Activated B cell treated with CpG ODN at 0.5 μM for 24 hours (primary cell): ENCODE measurements at places on chromosomes 5 and 9.
A peak's percentile ranks its signal among the peaks of the same experiment; 100 is the strongest.

DNA sequence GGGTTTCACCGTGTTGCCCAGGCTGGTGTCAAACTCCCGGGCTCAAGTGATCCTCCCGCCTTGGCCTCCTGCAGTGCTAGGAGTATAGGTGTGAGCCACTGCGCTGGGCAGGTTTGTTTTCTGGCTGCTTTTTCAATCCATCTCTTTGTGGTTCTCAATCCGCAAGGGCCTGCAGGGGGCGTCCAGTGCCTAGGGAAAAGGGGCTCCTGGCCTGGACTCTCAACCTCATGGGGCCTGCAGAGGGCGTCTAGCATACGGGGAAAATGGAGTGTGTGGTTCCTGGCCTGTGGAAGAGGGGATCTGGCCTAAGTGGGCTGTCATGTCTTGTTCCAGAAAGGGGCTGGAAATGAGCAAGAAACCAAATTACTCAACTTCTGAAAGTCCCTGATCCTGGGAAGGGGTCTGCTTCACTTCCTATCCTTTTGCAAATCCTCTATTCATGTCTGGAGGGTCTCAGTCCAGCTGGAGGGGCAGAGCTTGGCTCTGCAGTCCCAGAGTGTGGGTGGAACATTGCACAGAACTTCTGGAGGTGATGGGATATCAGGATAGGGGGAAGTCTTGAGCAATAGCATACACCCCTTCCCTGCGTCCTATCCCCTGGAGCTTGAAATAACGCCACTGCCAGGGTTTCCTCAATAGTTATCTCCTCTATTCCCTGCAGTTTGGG, 12.7 kb upstream of the CCL27 start:
- H3K27me3 ChIP-seq, result no peaks in the 10 kb centered on the region
- peak; percentile 24 for DNase-seq
- no peaks in the 10 kb centered on the region for H3K4me1 ChIP-seq
- no peak overlapping the region for H3K27ac ChIP-seq

- H3K27me3 ChIP-seq, result no peaks in the 10 kb centered on the region
- no peak overlapping the region for H3K4me3 ChIP-seq
- H3K4me1 ChIP-seq, result no peaks in the 10 kb centered on the region
- DNase-seq, result no peak
- no peaks in the 10 kb centered on the region for H3K36me3 ChIP-seq
- H3K27ac ChIP-seq, result no peak overlapping the region
These were observed 6.9 kb downstream of the TNFSF15 start for GRCh38 chr9:114798780-114799427.

DNA sequence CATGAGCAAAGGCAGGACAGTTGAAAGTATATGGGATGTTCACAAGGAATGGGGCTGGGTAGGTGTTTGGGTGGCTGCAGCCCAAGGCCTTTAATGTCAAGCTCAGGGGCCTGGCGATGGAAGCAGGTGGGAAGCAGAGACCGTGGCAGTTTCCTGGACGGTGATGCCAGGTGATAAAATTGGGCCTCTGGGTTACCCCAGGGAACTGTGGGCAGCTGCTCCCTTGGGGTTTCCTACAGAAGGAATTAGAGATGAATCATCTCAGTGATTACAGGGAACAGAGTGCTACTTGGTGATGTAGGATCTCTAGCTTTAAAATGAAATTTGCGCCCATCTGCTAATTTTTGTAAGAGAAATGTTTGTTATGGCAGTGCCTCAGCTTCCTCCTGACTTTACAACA, 39.2 kb downstream of the TSTD2 start:
- H3K27me3 ChIP-seq, result peaks cover 2% of the 10 kb centered on the region
- H3K4me3 ChIP-seq, result no peak overlapping the region
- no peak overlapping the region for H3K27ac ChIP-seq
- DNase-seq, result no peak

- no peaks in the 10 kb centered on the region for H3K27me3 ChIP-seq
- no peak overlapping the region for H3K4me3 ChIP-seq
- DNase-seq, result no peak
- no peak overlapping the region for H3K27ac ChIP-seq
- no peaks in the 10 kb centered on the region for H3K36me3 ChIP-seq
These were observed 341.7 kb downstream of the PRELID2 start for GRCh38 chr5:145493435-145493834.

GRCh38 chr5:106312360-106312759, 1358.4 kb downstream of the EFNA5 start:
- H3K4me1 ChIP-seq, result no peaks in the 10 kb centered on the region
- no peaks in the 10 kb centered on the region for H3K36me3 ChIP-seq
- DNase-seq, result no peak
- no peak overlapping the region for H3K4me3 ChIP-seq
- H3K27me3 ChIP-seq, result no peaks in the 10 kb centered on the region
- H3K27ac ChIP-seq, result no peak overlapping the region

GRCh38 chr5:126647071-126647470, 46.3 kb downstream of the PHAX start:
- DNase-seq, result no peak
- H3K4me3 ChIP-seq, result no peak overlapping the region
- no peaks in the 10 kb centered on the region for H3K36me3 ChIP-seq
- H3K27ac ChIP-seq, result no peak overlapping the region
- no peaks in the 10 kb centered on the region for H3K27me3 ChIP-seq
- H3K4me1 ChIP-seq, result no peaks in the 10 kb centered on the region

DNA sequence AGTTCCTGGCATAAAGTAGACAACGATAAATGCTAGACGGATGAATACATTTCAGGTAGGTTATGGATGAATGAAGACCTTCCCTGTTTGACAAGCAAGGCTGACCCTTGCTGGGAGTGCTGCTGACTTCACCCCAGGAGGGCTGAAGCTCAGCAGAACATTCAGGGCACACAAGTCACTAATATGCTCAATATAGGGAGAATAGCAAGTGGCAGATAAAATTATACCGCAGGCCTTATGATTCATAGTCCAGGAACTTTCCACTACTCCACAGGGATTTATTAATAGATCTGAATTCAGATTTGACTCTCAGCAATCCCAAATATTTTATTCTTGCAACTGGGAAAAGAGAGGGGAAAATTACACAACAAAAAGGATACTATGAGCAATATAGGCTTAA, 38.2 kb upstream of the GRAMD2B start:
- no peaks in the 10 kb centered on the region for H3K4me1 ChIP-seq
- H3K27ac ChIP-seq, result no peak overlapping the region
- no peak for DNase-seq
- H3K36me3 ChIP-seq, result no peaks in the 10 kb centered on the region
- peaks cover 18% of the 10 kb centered on the region for H3K27me3 ChIP-seq

- H3K36me3 ChIP-seq, result peaks cover 66% of the 10 kb centered on the region
- H3K4me1 ChIP-seq, result no peaks in the 10 kb centered on the region
- no peaks in the 10 kb centered on the region for H3K27me3 ChIP-seq
- DNase-seq, result no peak
These were observed 47.4 kb upstream of the LRRTM2 start for GRCh38 chr5:138922494-138922893.

GRCh38 chr5:111069839-111070238, 1.7 kb upstream of the TSLP start:
- H3K4me1 ChIP-seq, result peaks cover 24% of the 10 kb centered on the region
- H3K27me3 ChIP-seq, result peaks cover 74% of the 10 kb centered on the region
- DNase-seq, result no peak

DNA sequence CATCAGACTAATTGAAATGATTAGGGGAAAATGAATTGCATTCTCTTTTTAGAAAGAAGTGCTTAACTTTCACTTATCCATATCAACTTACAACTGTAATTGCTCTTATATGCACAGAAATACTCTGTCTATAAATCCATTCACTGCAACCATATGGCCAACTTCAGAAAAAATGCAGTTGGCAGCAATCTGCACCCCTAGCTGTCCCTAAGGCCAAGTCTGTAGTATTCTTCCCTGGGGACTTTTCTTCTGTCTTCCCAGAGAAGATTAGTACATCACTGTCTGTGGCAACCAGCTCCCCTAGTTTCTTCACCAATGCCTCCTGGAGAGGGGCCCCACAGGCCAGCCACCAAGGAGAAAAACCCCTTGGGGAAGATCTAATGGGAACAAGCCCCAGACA, 45.4 kb downstream of the ABCA1 start:
- no peak for DNase-seq
- H3K27ac ChIP-seq, result no peak overlapping the region
- no peak overlapping the region for H3K4me3 ChIP-seq
- peaks cover 93% of the 10 kb centered on the region for H3K36me3 ChIP-seq
- no peaks in the 10 kb centered on the region for H3K4me1 ChIP-seq
- H3K27me3 ChIP-seq, result no peaks in the 10 kb centered on the region

- no peaks in the 10 kb centered on the region for H3K36me3 ChIP-seq
- H3K4me1 ChIP-seq, result no peaks in the 10 kb centered on the region
- H3K4me3 ChIP-seq, result no peak overlapping the region
- H3K27me3 ChIP-seq, result no peaks in the 10 kb centered on the region
These were observed 367.7 kb upstream of the RFX3 start for GRCh38 chr9:3893519-3893918.

DNA sequence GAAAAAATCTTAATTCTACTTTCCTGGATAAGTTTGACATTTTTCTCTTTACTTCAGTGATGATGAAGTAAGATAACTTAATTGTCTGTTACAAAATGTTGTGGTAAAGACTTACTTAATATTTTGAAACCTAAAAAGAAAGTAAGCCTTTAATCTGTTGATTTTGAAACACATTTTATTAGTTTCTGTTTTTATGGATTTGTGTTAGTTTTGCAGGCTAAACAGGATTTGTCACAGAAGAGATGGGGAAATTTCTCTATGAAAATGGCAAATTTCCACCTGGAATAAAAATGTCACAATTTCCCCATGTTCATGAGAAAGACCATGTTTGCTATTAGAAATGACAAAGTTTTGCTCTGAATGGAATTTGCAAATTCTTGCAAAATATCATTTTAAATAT, 237.1 kb downstream of the RFX3 start:
- no peaks in the 10 kb centered on the region for H3K27me3 ChIP-seq
- no peaks in the 10 kb centered on the region for H3K4me1 ChIP-seq
- H3K27ac ChIP-seq, result no peak overlapping the region
- no peak for DNase-seq
- no peak overlapping the region for H3K4me3 ChIP-seq

- no peak overlapping the region for H3K4me3 ChIP-seq
- DNase-seq, result no peak
- H3K36me3 ChIP-seq, result peaks cover 4% of the 10 kb centered on the region
- H3K4me1 ChIP-seq, result peaks cover 6% of the 10 kb centered on the region
- no peak overlapping the region for H3K27ac ChIP-seq
These were observed 97.5 kb downstream of the INIP start for GRCh38 chr9:112620388-112620787.

DNA sequence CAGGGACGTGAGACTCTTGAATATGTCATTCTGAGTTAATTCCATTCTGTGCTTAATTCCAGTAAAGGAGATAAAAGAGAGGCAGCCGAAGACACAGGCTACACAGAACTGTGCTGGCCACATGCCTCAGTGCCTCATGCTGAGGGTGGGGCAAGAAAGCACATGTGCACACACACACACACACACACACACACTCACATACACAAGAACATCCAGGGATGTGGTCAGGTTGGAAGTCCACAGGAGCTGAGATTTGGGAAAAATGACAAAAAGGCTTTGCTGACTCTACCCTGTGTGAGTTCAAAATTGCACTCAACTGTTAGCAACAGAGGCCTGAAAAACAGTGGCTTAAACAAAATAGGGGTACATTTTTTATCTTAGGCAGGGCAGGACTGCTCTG, 40.5 kb downstream of the ALG2 start:
- H3K4me3 ChIP-seq, result peak overlapping the region; percentile 61
- no peak for DNase-seq
- peaks cover 2% of the 10 kb centered on the region for H3K36me3 ChIP-seq
- H3K4me1 ChIP-seq, result peaks cover 96% of the 10 kb centered on the region

- H3K27ac ChIP-seq, result no peak overlapping the region
- no peak for DNase-seq
- H3K4me3 ChIP-seq, result no peak overlapping the region
- peaks cover 5% of the 10 kb centered on the region for H3K27me3 ChIP-seq
- H3K4me1 ChIP-seq, result no peaks in the 10 kb centered on the region
- H3K36me3 ChIP-seq, result no peaks in the 10 kb centered on the region
These were observed 188.5 kb upstream of the NREP start for GRCh38 chr5:111945535-111945934.

GRCh38 chr9:109908459-109909390, 128.7 kb downstream of the PALM2AKAP2 start:
- no peak for DNase-seq
- H3K27me3 ChIP-seq, result no peaks in the 10 kb centered on the region
- no peak overlapping the region for H3K4me3 ChIP-seq
- peaks cover 18% of the 10 kb centered on the region for H3K4me1 ChIP-seq

- H3K36me3 ChIP-seq, result no peaks in the 10 kb centered on the region
- DNase-seq, result no peak
- no peak overlapping the region for H3K4me3 ChIP-seq
These were observed 46.6 kb downstream of the RAB3C start for GRCh38 chr5:58629271-58630159.

DNA sequence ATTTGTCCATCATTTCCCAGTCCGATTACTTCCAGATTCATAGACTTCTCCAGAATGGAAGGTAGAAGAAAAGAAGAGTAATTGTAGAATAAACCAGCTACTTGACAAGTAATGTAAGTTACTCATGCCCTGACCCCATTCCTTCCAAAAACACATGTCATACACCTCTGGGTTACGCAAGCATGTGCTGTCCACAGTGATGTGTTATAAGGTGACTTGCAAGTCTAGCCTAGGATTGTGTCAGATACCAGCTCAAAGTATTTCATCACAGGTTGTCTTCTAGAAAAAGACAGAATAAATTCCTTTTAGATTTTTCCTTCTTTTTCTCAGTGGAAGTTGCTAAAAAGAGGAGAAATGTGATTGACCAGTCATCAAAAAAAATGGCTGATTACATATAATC, 8.0 kb upstream of the TLR4 start:
- H3K4me1 ChIP-seq, result no peaks in the 10 kb centered on the region
- no peaks in the 10 kb centered on the region for H3K36me3 ChIP-seq
- H3K27me3 ChIP-seq, result peaks cover 5% of the 10 kb centered on the region
- H3K27ac ChIP-seq, result no peak overlapping the region
- no peak overlapping the region for H3K4me3 ChIP-seq

- no peaks in the 10 kb centered on the region for H3K36me3 ChIP-seq
- no peak for DNase-seq
- no peaks in the 10 kb centered on the region for H3K27me3 ChIP-seq
- no peaks in the 10 kb centered on the region for H3K4me1 ChIP-seq
- no peak overlapping the region for H3K4me3 ChIP-seq
- H3K27ac ChIP-seq, result no peak overlapping the region
These were observed 651.3 kb downstream of the PTPRD start for GRCh38 chr9:9961487-9961886.

GRCh38 chr5:108141676-108142075, 240.2 kb downstream of the FBXL17 start:
- H3K27ac ChIP-seq, result no peak overlapping the region
- no peaks in the 10 kb centered on the region for H3K4me1 ChIP-seq
- no peak for DNase-seq
- H3K27me3 ChIP-seq, result no peaks in the 10 kb centered on the region
